ENCODE measurements at places on chromosomes 2 and 18.

GRCh38 chr18:77711096-77711495, 461.4 kb downstream of the GALR1 start:
- DNase-seq: no peak

GRCh38 chr2:128641421-128642080, 322.9 kb upstream of the HS6ST1 start:
- DNase-seq: no peak

DNA sequence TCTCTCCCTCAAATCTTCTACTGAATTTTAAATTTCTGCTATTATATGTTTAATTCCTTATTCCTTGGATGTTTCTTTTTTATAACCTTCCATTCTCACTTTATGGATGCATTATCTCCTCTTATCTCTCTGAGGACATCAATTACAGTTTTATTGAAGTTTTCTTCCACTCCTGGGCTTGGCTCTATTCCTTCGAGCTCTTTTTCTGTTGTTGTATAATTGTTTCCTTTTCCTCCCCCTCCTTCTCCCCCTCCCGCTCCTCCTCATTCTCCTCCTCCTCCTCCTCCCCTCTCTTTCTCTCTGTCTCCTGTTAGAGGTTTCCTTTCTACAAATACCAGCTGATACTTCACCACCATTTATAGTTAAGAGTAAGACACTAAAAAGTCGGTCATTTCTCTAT, 209.8 kb downstream of the ZBTB7C start:
- DNase-seq: no peak

DNA sequence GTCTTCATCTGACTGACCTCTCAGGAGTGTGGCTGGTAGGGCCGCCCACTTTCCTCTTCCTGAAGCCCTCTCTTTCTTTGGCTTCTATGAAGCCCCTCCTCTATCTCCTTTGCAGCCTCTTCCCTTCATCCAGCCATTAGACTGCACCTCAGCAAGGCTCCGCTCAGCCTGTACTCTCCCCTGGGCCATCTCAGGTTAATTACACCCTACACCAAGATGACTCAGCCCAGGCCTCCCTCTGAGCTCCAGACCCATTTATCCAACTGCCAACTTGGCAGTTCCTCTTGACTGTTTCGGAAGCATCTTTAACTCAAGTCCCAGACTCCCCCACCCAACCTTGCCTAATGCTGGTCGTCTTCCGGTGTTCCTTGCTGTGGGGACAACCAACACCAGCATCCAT, 5.8 kb upstream of the WNT6 start:
- DNase-seq: no peak

GRCh38 chr18:79800371-79801180, 2.8 kb downstream of the KCNG2 start:
- DNase-seq: no peak

DNA sequence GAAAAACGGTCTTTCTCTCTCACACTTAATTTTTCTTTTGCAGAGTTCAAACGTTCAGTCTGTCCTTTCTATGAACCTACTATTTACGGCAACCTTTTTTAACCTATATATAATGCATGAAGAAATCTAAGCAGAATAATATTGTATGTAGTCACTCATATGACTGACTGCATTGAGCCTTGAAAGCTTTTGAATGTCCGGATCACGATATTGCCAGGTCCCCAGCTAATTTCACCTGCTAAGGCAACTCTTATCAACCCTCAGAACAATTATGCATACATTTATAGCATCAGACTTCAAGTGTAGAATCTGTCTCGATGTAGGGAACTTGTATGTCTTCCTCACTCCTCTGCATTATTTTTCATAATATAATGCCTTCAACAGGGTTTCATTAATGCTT, 1083.8 kb upstream of the KLHL29 start:
- DNase-seq: no peak

- no peak for DNase-seq
Observed at GRCh38 chr2:97769308-97769707, 55.9 kb downstream of the ZAP70 start.

- no peak for DNase-seq
Observed at GRCh38 chr2:224956706-224957105, 85.6 kb downstream of the DOCK10 start.

- no peak for DNase-seq
Observed at GRCh38 chr2:138637686-138638085, 136.1 kb downstream of the SPOPL start.

DNA sequence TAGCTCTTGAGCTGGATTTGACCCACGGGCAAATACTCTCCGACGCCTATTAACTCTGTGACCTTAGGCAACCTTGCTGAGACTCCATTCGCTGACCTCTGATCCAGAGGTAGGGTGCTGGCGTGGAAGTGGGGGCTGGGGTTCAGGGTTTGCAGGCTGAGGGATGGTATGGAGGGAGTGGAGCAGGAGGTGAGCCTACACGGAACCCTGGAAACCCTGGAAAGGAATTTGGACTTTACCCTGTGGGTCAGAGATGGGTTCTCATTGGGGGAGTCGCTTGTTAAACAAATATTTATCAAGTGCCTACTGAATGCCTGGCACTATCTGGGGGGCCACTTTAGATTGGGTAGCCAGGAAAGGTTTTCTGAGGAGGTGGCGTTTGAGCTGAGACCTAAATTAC, 58.2 kb upstream of the FZD7 start:
- no peak for DNase-seq

DNA sequence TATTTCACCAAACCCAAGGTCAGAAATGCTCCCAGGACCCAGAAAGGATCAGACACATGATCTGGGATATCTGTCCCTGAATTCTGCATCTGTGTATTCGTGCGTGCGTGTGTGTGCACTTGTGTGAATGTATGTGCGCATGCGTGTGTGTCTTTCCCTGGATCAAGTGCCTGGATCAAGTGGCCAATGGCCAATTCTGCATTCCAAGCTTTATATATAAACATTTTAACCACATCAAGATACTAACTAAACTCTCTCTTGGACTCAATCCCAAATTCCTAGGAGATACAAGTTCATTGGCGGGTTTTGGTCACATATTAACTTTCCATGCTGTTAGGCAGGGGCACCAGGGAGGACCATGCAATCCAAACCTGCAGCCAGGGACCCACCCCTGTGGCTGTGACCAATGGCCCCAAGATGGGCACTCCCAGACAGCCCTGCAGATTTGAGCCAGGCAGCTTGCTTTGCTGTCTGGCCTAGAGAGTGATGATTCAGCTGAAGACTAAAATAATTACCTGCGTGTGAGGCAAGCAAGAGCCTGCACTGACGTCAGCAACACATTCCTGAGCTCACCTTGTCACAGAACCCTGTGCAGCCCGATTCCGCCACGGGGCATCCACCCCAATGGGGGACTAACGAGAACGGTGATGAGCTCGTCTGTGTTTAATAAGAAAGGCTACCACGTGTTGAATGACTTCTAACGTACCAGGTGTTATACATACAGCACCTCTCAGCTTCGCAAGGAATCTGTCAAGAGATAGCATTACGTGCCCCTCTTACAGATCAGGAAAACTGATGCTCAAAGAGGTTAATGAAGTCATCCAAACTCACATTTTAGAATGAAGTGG, 45.3 kb upstream of the ROCK2 start:
- no peak for DNase-seq

- no peak for DNase-seq
Observed at GRCh38 chr2:238635647-238636051, 208.9 kb downstream of the ASB1 start.

DNA sequence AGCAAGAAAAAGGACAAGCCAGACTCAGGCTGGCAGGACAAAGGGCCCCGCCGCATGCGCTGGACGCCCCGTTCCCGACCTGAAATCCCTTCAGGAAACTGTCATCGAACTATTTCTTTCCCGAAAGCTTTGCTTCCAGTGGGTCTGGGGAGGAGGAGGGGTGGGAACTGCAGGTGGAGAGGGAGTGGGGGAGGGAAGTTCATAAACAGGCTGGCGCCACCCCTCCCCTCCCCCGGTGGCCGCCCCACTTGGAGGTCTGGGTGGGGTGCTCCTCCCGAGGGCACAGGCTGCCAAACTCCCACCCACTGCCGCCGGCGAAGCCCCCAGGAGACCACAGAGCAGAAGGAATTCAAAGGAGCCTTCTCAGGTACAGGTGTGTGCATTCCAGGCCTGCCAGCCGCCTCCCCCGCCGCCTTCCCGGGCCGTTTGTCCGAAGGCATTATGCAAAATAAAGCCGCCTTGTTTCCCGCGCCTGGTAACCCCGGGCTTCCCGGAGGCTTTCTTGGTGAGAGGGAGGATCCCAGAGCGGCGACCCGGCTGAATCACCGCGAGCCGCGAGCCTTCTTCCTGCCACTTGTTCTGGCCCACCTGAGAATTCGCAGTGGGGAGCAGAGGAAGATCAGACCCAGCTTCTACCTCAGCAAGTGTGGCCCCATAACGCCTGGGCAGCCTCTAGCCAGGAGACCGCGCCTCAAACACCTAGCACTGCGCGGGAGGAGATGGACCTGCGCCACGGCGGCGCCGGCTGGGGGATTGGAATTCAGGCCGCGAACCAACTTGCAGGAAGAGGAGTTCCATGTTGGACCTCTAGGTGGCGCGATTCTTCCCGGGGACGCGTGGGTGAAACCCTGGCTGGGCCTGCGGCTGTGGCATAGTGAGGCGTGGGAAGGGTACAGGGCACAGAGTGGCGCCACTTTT, 101.9 kb downstream of the FOXI3 start:
- DNase-seq: peak; percentile 62

DNA sequence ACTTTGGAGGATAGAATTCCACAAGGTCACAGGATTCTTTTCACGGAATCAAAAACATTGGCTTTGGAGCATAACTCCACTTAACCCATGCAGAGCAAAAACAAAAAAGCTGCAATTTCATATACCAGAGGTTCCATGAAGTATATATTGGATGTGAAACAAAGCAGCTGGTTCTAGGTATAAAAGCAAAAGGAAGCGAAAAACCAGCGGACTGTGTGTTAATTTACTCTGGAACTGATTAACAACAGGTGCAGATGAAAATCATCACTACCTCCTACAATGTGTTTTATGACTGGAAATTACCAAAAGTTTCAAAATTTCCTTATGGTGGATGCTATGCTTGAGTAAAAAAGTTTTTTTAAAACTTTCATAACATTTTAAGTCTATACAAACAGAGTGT, 54.4 kb upstream of the LINC00305 start:
- no peak for DNase-seq

DNA sequence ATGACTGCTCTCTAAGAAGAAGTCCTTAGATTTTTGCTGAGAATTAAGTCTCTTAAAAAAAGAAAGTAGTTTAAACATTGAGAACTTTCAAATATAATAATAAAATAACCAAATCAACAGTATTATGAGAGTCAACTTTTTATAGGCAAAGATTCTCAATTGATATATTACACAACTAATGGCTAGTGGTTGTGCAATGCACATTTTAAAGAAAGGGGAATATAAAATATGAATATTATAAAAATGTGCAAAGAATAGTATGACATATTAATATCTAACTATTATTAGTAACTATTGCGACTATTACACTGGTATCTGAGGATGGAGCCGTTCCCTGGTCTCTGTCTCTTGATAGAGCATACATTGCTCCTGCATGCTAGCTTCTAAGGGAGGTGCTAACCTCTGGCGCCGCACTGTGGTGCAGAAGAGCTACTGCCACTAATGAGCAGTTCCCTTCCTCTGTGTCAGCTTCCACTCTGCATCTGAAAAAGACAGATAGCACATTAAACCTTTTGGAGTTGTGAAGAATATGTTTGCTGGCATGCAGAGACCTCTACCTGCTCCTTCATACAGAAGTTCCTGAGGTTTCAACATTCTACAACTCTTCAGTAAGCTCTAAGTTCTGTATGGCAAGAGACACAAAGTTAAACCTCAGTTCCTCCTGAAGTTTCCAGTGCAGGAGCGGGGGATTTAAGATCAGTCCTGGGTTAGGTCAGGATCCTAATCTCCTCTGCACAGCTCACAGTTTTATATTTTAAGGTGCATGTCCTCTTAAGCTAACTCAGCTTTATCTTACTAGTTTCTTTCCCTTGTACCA, 3.5 kb upstream of the SLC9A2 start:
- no peak for DNase-seq

GRCh38 chr2:134491771-134492441, 226.9 kb downstream of the TMEM163 start:
- DNase-seq: no peak

- DNase-seq: no peak
Observed at GRCh38 chr2:196696423-196697079, 57.0 kb downstream of the CCDC150 start.

DNA sequence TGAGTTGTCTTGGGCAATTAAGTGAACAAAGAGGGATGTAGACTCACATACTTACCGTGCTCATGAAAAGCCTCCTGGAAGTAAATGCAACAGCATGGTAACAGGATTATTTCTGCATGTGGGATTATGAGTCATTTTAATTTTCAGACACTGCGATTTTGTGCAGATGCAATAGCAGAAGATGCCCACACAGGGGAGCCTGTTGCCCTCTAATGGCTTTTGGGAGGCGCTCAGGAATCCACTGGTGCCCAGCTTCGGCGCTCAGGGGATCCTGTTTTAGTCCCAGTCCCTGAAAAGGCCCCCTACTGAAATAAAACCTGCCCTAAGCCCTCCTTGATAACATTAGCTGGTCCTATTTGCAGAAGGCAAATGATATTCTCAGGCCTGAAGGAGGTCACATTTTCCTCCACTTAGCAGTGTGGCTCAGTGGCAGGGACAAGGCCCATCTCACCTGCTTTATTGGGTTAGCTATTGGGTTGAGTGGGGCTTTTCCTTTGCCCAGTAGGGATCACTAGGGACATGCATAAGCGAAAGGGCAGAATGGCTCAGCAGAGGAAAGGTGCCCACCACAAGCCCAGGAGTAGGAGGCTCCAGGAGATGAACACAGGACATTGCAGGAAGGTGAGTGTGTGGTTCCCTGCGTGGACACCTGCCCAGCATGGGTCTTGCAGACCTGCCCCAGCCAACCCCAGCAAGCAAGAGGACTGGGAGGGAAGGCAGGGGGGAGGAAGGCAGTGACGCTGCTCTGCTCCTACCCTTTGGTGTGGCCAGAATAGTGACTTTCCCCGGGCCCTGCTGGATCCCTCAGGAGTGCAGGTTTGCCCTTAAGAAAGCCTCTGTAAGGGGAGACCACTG, 26.5 kb upstream of the KCNS3 start:
- no peak for DNase-seq

DNA sequence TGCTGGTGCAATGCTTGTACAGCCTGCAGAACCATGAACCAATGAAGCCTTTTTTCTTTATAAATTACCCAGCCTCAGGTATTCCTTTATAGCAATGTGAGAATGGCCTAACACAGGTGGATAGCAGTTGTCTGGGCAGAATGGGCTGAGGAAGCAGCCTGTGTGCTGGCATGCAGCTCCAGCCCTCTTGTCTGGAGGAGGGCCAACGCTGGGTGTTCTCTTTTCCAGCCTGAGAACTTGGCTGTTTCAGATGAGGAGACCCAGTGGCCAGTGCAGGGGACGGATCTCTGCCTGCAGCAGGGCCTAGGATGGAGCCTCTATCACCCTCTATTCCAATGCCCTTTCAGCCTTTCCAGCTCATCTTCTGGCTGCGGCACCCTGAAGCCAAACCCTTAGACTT, 58.8 kb downstream of the CTIF start:
- no peak for DNase-seq

- DNase-seq: no peak
Observed at GRCh38 chr18:79422022-79422782, 26.5 kb downstream of the NFATC1 start.

GRCh38 chr2:113240915-113241911, 37.5 kb downstream of the PAX8 start:
- no peak for DNase-seq

GRCh38 chr2:26300234-26300925, 45.6 kb upstream of the SELENOI start:
- peak; percentile 23 for DNase-seq

GRCh38 chr2:191446910-191447309, 201.7 kb downstream of the MYO1B start:
- DNase-seq: no peak

- no peak for DNase-seq
Observed at GRCh38 chr18:57231864-57232263, 85.0 kb downstream of the BOD1L2 start.

- DNase-seq: no peak
Observed at GRCh38 chr18:50715919-50716318, 103.9 kb downstream of the MRO start.

All from T-helper 2 cell (primary cell).